Substantia nigra (tissue), 51 donors: ENCODE measurements at places on chromosomes 6 and 20.

- no peak for DNase-seq
Measured at GRCh38 chr20:4065391-4065844, 50.1 kb upstream of the RNF24 start.

GRCh38 chr6:166244353-166245045 lies 63.7 kb downstream of the PRR18 start:
- no peak for DNase-seq

- DNase-seq: no peak
Measured at GRCh38 chr6:108068618-108069017, 5.9 kb downstream of the OSTM1 start.

DNA sequence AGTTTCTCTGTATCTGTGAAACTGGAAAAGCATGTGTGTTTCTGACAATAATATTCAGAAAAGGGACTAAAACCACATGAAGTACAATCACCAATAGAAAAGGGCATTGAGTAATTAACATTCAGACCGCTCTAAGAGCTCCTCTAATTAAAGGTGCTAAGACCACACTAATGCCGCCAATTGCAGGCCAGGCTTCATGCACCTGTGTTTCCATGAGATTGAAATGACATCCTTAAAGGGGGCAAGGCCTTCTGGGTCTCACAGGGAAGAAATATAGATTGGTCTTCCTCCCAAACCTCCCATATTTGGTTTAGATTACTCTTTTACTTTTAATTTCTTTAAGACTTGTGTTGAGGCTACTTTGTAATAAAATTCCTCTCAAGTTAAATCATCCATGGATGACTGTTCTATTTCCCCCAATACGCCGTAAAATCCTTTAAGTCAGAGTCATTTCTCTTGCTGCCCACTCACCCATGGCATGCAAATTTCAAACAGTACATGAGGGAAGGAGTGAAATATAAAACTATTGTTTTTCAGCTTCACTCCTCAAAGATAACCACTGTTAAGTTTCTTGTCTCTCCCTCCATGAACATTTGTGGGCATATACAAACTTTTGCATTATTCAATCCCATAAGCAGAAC lies 110.6 kb downstream of the UBE3D start:
- DNase-seq: no peak

DNA sequence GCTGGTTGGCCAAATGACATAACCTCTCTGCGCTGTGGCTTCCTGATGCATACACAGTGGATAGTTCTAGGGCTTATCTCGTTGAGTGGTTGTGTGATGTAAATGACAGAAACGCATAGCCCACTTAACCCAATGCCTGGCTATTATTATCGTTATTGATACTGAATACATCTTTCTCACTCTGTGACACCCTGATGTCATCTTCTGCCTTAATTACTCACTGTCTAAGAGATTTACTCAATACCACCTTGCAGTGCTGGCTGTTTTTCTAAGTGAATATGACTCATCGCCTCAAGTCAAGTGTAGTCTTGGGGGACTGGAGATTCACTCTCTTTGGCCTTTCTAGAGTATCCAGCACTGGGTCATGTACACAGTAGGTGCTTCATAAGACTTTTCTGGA lies 73.6 kb downstream of the NDUFAF5 start:
- DNase-seq: no peak

- no peak for DNase-seq
Measured at GRCh38 chr20:40890635-40891034, 138.0 kb upstream of the TOP1 start.

DNA sequence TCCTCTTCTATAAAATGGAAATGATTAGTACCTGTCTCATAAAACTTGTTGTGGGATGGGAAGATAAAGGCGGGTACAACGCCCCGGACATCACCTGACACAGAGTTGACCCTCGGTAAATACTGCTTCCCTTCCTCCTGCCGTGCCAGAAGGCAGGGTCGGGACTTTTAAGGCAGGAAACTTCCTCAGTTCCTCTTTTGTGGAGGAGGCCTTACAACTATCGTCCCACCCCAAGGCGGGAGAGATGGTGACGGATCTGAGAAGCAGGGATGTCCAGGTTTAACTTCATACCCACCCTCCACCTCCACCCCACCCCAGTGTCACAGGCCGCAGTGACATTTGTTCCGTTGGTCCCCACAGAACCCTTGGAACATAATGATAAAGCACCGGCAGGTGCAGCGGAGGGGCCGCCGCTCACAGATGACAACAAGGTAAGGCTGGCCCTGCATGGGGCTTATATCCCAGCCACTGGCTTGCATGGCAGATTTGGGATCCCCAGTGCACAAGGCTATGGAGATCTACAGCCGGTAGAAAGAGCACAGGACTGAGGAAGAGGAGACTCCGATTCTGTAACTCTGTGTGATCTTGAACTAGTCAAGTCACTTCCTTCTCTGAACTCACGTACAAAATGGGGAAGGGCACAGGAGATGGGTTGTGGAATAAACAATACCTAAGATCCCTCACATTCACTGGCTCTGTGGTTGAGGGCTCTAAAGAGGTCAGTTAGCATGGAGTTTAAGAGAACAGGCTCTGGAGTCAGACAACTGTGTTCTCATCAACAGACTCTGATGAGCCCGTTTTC lies 764 bp downstream of the DNTTIP1 start:
- DNase-seq: peak; percentile 11

GRCh38 chr20:1489325-1489724 lies 1.9 kb downstream of the SIRPB2 start:
- DNase-seq: no peak

DNA sequence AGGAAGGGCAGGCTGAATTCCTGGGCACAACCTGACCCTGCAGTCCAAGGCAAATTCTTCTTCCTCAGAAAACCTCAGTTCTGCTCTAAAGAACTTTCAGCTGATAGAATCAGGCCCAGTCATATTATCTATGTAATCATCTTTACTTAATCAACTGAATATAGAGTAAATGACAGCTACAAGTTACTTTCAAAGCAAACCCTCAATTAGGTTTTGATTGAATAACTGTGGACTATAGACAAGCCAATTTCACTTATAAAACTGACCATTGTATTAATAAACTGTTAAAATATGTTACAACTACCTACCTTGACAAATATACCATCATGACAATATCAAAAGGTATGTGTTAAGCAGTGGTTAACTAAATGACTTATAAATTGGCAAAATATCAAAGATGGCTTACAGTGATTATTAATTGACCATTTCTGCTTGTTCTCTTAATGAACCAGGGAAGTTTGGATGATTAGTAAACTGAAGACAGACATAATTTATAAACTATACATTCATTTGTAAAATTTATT lies 46.1 kb upstream of the ADGRF5 start:
- DNase-seq: no peak

DNA sequence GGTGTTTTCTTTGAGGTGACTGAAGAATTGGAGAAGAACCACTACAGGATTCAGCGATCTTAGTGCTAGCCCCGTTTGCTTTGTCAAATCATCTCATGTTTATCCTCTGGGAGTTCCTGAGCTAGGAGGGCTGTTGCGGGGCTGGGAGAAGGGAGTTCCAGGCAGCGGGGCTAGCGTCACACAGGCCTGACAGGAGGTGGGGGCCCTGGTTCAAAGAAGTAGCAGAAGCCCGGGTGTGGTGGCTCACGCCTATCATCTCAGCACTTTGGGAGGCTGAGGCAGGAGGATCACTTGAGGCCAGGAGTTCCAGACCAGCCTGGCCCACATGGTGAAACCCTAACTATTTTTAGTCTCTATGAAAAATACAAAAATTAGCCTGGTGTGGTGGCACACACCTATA lies 33.2 kb upstream of the SULF2 start:
- no peak for DNase-seq

- DNase-seq: no peak
Measured at GRCh38 chr6:4814212-4814611, 38.0 kb downstream of the CDYL start.

GRCh38 chr6:130520801-130521200 lies 155.0 kb downstream of the TMEM200A start:
- DNase-seq: no peak

GRCh38 chr6:65075705-65076230 lies 631.3 kb downstream of the EYS start:
- DNase-seq: no peak

GRCh38 chr6:43796903-43797890 lies 27.2 kb downstream of the VEGFA start:
- no peak for DNase-seq

DNA sequence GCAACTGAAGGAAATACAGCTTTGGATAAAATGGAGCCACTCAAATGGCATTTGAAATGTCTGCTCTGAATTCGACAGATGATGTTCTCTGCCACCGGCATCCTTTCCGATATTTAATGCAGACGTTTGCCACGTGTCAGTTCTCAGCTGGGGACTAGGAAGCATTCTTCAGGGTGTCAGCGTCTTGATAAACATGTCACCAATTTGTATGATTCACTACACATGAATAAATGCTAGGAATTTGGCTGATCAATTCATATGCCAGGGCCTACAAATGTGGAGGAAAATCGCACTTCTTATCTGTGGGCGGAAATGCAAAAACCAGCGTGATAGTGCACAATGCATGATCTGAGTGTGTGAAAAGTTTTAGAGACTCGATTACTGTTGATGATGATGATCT lies 169.5 kb downstream of the SLC24A3 start:
- no peak for DNase-seq
